ENCODE measurements at places on chromosomes 7 and 10.

GRCh38 chr7:66810716-66811115 lies 70.2 kb downstream of the RABGEF1 start:
- DNase-seq: no peak

DNA sequence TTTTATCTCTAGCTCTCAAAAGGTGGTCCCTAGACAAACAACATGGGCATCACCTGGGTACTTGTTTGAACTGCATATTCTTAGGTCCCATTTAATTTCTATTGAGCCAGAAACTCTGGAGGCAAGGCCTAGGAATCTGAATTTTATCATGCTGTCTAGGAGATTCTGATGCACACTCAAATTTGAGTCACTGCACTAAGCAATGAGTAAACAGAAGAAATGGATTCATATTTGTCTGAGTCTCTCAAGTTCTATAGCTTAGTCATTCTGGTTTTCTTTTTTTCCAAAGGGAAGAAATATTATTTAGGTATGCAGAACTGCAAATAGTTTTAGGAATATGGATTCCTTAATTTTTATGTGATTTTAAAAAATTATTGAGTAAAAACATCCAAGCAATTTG lies 185.5 kb downstream of the SEMA3A start:
- no peak for DNase-seq

GRCh38 chr7:88462799-88463198 lies 156.1 kb upstream of the STEAP4 start:
- DNase-seq: no peak

DNA sequence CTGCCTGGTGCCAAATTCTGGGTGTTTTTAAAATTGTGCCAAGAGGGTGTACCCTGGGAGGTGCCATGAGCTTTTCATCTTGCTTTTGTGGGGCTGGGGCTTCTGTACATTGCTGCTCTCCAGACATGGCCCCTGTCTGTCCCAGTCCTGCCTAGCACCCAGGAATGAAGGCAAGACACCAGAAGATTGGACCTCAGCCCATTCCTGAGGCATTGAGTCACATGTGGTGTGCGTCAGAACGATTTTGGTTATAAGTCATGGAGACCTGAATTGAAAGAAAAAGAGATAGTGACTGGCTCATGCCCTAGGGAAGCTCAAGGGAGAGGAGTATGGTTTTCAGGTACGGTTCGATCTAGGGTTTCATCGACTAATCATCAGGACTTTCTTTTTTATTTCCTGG lies 493.2 kb downstream of the TYW1 start:
- DNase-seq: no peak

- DNase-seq: no peak
Observed at GRCh38 chr10:82813856-82814255, 938.9 kb downstream of the NRG3 start.

GRCh38 chr7:110600956-110601355 lies 490.0 kb upstream of the LRRN3 start:
- DNase-seq: no peak

- no peak for DNase-seq
Observed at GRCh38 chr10:2279711-2280110, 542.4 kb upstream of the ADARB2 start.

DNA sequence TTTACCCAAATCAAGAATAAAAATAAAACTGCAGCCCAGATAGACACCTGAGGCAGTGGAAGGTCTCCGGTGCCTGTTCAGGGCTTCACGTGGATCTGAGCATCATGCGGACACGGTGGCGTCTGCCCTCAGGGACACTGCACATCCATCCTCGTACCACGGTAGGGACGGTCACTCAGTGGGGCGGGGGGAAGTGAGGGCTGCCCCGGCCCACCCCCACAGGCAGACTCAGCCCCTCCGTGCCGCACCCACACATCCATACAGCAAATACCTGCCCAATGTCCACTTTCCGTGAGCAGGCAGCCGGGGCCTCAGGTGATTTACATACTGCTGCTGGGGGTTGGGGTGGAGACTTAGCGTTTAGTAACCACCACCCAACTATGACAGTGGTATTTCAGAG lies 207.8 kb downstream of the DIP2C start:
- DNase-seq: no peak

GRCh38 chr7:137717811-137718271 lies 128.9 kb downstream of the DGKI start:
- DNase-seq: no peak

DNA sequence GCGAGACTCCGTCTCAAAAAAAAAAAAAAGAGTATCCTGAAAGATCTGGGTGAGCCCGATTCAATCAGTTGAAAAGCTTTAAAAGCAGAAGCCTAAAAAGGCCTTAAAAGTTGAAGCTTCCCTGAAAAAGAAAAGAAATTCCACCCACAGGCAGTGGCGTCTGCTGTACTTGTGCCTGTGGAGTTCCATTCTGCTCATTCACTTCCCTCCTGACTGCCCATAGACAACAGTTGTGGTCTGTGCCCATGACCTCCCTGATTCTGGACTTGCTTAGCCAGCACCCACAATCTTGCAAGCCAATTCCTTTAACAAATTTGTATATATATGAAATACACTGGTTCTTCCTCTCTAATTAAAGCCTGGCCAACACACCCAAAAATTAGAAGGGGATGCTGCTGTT lies 141.7 kb downstream of the DLG5 start:
- DNase-seq: no peak

DNA sequence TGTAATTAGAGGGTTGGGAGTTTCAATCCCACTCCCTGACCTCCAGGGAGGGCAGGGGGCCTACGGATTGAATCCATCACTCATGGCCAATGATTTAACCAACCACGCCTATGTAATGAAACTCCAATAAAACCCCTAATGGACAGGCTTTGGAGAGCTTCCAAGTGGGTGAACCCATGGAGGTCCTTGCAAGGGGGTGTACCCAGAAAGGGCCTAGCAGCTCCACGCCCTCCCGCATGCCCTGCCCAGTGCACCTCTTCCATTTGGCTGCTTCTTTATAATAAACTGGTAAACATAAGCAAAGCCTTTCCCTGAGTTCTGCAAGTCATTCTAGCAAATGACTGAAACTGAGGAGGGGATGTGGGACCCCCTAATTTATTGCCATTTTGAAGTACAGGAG lies 280.1 kb downstream of the FRMD4A start:
- DNase-seq: no peak

DNA sequence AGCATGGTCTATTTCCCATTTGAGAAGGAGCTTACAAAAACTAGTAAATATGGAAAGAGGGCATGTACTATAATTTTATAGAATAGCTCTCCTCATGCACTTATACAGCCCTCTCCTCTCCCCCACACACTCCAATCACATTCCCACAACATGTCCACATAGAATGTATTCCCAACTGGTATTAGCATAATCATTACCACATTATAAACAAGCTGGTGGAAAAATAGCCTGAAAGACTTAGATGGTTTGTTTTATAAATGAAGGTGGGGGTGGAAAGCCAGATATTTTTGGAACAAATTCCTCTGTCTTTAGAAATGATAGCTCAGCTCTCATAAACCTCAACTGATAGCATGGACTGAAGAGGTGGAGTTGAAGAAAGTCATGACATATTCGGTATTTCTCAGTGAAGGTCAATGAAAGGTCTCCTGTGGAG lies 410.1 kb downstream of the SUGCT start:
- no peak for DNase-seq

DNA sequence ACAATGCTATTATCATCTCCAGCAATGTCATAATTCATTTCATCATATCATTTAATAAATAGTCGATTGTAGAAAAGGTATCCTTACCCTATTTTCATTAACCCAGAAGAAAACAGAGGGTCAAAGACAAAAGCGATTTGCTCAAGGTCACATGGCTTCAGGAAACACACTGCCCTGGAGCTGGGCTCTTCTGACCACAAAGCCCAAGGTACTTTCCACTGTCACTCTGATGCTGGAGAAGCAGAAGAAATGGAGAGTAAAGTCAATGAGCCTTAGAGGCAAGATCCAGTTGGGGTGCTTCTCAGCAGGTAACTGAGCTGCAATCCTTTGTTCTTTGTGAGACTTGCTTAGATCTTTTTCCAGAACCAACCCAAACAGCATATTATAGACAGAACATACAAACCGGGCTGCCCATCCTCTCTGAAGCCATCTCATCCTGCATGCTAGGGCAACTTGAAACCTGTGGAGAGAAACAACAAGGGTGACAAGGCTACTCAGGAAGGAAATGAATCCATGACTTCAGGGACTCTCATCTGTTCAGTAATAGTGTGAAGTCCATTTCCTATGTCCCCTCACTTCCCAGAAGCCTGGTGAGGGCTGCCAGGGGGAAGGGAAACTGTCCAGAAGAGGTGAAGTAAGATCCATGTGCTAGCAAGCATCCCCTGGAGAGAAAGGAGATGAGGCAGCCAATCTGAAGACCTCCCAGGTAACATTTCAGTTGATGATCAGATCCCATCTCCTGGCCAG lies 148.6 kb upstream of the SVIL start:
- DNase-seq: no peak

GRCh38 chr7:151565541-151565940 lies 45.8 kb upstream of the RHEB start:
- DNase-seq: no peak

DNA sequence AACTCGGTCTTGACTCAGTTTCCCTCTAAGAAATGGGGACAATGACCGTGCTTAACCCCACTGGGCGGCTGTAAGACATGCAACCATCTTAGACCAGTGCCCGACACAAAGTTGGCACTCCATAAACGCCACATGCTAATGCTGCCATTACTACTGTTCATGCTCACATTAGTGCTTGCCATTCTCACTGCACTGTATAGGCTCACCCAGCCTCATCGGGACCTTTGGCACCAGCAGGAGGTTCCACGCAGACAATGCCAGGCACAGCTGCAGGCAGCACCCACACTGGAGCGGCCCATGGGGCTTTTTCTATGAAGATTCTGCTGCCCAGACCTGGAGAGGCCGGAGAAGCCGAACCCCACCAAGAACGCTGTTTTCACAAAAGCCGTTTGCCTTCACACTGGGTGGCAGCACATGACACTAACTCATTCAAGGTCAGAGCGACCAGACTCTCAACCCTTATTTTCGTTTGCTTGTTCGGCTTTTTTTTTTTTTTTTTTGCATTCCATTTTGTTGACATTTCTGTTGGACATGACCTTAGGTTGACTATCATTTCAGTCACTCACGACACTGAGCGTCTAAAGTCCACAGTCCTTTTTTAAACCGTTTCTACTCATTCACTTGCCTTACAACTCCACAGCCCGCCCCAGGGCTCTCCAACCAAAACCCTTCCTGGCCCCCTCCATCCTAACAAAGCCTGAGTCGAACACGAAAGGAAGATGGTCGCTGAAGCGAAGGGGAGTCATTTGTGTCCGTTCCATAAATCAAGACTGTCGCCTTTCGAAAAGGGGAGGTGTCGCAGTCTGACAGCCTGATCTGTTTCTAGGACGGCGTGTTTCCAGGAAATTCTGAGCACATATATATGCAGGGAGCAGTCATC lies 124.4 kb upstream of the RNF32 start:
- no peak for DNase-seq

GRCh38 chr10:101452593-101452992 lies 98.6 kb downstream of the BTRC start:
- DNase-seq: no peak

GRCh38 chr7:28389504-28390395 lies 22.6 kb upstream of the CREB5 start:
- no peak for DNase-seq

Data from GM13977 (cell line).